ENCODE measurements at places on chromosomes 11 and 22.

- no peak for DNase-seq
These were observed 438.1 kb downstream of the NTM start for GRCh38 chr11:131808470-131808869.

- no peak for DNase-seq
These were observed 41.6 kb upstream of the GLYAT start for GRCh38 chr11:58773337-58773736.

GRCh38 chr22:30511109-30511508 lies 5.6 kb upstream of the SEC14L4 start:
- DNase-seq = no peak

- DNase-seq = no peak
These were observed 19.5 kb downstream of the ARFGAP3 start for GRCh38 chr22:42837556-42837955.

DNA sequence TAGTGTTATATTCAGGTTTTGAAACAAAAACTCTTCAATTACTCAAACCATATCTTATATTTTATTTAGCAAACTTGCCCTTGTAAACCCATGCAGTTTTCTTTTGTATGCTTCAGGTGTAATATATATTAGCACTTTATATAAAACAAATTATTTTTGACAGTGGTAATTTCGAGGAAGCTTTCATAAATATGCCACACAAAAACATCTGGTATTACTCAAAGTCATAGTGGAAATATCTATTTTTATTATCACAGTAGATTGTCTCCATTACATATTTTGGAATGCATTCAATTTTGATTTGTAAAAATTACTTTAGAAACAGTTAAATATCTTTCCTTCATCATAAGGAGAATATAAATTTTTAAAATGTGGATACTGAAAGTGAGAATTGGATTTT lies 89.1 kb upstream of the FIBIN start:
- no peak for DNase-seq

GRCh38 chr11:126816645-126817044 lies 183.9 kb downstream of the KIRREL3 start:
- no peak for DNase-seq

Measured in NCI-H1436 (cell line).